ENCODE measurements at places on chromosomes 3 and 15.

DNA sequence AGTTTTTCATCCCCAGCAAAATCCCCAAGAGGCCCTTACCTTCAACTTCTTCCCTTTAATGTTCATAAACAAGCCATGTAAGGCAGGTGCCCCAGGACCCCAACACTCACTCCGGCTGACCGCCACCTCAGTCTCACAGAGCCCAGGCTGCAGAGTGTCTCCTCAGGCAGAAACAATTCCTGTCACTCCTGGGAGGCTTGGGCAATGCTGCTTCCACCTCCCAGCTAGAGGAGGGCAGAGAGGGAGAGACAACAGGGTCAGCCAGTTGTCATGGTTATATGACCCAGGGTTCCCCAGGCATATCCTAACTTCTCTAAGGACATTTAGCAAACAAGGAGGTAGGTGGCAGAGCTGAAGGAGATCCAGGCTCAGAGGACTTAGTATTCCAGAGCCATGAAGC is at the start of gene PLIN1:
Gene PLIN1, minus strand, starts transcription at position 156 of the 400 bp plus-strand sequence. CDS start 1,878 bp downstream, outside the sequence.
- no peak for DNase-seq

GRCh38 chr3:30440147-30440604 is 166.2 kb upstream of the TGFBR2 start:
- DNase-seq = no peak

DNA sequence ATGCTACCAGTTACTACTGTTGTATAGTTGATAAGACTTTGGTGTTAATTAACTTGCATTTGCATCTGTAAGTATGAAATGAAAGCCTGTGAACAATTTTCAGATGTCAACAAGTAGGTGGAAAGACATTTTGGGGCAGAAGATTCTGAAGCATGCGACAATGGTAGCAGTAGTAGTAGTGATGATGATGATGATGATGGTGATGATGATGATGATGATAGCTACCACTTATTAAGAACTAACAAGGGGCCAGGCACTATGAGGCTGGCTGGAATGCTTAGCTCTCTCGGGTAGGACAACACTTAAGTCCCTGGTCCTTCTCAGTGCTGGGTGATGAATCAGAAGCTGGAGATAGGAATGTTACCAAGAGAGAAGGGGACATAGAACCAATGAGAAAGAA is 333.4 kb upstream of the IL12A start:
- DNase-seq = no peak

GRCh38 chr15:63708126-63708772 is 111.1 kb downstream of the FBXL22 start:
- DNase-seq = no peak

GRCh38 chr3:115862849-115863248 is 239.5 kb downstream of the GAP43 start:
- no peak for DNase-seq

DNA sequence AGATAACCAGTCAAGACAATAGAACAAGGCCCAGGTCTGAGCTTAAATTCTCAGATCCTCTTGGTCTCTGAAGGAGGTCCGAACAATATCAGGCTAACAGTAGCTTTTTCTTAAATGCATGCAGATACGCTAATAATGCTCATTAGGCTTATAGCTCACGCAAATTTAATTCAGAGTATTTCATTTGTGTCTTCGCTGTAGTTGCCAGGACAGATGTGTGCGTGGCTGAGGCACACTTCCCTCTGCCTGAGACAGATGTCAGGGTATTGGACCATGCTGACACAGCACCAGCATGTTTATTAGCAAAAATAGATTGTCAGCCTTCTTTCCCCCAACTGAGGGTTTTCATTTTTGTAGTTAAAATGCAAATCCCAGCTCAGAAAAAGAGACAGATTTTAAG is 102.9 kb upstream of the BFSP2 start:
- DNase-seq = no peak

DNA sequence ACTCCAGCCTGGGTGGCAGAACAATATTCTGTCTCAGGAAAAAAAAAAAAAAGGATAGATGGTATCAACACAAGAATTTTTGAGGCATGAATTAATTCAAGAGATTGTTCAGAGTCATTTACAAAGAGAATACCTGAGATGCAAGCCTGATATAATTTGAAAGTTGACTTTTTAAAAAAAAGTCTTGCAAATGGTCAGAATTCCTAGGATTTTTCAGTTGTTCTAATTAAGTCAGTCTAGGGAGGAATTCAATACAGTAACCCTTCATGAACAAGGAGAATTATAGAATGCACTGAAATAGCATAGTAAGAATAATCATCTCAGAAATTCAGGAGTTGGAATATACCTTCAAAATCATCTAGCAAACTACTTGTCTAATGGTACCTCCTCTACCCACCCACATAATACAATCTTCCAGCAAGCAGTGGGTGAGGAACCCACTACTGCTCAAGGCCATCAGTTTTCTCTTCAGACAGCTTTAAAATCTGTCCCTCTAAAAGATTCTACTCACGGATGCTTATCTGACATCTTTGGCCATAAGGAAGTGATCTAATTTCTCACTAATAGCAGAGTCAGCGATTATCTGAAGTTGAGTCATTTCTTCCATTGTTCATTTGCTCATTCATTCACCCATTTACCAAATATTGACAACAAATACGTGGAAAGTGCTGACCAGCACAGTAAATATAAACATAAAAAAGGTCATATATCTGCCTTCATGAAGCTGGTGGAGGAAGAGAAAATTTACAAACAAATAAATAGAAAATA is 159.6 kb downstream of the GREM1 start:
- DNase-seq = no peak

DNA sequence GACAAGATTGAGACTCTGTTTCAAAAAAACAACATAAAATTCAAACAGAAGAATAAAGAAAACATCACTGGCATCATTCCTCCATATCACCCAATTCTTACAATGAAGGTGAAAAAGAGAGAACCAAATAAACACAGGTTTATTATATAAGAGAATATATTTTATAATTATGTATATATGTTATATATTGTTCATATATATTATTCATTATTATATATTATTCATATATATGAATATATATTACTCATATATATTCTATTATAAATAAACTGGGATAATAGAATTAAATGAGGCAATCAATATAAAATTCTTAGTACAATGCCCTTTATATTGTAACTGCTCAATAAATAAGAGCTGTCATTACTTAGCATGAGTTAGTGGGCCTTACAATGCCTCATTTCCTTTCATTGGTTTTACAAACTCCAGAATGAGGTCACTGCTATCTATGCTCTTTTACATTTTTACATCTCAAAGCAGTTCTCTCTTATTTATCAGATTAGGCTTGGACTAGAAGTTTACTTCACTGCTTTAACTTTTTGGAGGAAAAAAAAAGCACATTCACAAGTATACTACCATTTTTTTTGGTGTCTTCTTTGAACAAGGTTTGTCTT is 135.5 kb upstream of the TTC14 start:
- no peak for DNase-seq

GRCh38 chr15:40430271-40430805 is 10.4 kb upstream of the BAHD1 start:
- no peak for DNase-seq

DNA sequence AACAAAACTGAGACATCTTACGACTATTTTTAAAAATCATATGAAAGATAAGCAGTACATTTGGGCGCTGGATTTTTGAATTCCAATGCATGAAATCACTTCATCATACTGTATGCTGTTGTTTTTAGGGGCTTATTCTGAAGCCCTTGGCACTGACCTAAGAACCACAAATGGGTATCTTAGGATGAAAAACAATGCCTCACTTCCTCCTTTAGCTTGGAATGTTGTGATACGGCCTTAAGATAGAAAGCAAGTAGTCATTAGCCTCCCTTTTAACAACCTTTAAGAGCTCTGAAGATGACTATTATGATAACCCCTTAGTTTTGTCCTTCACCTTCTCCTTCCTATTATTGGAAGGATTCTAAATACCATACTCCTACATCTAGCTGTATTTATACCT is 289.8 kb downstream of the ARPP21 start:
- DNase-seq = no peak

DNA sequence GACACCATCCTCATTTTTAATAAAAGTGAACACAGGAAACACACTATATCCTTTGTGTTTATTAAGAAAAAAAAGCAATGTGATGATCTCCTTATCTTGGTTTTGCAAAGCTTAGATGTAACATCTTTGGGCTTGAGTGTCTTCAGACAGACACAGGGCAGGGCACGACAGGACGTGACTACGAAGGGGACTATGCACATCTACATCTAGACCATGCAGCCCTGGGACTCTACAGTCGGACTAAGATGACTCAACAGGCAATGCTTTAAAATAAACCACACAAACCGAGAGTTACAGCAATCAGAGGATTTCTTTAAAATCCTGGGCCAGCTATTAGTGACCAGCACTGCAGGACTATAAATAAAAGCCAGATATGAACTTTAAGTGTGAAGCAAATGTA is 22.8 kb upstream of the TM2D3 start:
- DNase-seq = no peak

DNA sequence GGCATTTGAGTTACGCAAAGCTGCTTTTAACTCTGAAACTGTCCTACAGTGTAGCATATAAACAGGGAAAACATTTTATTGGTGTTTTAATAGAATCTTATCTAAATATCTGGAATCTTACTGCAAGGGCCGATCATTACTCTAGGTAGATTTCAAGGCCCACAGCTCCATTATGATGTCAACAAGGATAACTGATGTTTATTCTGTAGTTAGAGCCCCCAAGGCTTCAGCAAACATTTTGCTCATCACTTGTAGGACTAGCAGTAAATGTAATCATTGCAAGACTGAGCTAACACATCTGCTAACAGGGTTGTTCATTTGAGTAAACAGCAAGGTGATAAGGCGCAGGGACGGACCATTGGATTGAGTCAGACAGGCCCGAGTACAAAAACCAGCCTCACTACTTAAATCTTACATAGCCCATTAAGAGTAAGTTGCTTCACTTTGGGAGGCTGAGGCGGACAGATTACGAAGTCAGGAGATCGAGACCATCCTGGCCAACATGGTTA is 332.5 kb upstream of the TPRG1 start:
- DNase-seq = no peak

GRCh38 chr15:41521614-41522013 is 8.0 kb upstream of the LTK start:
- DNase-seq = no peak

- DNase-seq = no peak
Measured at GRCh38 chr3:9064850-9065249, 101.6 kb upstream of the RAD18 start.

DNA sequence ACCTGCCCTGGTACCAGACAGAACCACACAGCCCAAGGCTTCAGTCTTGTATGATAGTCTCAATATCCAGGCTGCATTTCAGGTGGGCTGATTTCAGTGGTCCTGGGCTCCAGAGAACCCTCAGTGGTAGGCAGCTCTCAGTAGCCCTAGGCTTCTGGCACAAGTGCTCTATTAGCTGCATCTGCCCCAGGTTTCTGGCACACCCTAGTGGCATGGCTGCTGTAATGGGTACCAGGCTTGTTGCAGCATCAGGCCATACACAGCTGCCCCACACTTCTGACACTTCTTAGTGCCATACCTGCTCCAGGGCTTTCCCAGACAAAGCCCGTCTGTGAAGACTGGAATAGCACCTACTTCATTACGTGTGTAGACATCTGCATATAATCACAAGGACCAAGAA is 1062.2 kb upstream of the EPHA6 start:
- DNase-seq = no peak

DNA sequence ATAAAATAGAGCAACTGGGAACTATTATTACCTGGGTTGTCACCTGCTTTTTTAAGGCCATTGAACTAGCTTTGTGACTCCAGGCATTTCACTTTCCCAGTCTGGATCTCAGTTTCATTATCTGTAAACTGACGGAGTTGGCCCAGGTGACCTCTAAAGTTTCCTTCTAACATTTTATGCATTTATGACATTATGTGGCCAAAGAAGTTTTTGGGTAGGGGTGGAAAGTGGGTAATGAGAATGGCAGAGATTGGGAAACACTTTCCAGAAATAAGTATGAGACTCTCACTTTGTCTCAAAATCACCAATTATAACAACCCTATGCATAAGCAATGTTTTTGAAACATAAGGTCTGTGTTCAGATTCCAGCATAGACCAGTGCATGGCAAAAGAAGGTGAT is 99.1 kb upstream of the ARHGEF3 start:
- DNase-seq = no peak

DNA sequence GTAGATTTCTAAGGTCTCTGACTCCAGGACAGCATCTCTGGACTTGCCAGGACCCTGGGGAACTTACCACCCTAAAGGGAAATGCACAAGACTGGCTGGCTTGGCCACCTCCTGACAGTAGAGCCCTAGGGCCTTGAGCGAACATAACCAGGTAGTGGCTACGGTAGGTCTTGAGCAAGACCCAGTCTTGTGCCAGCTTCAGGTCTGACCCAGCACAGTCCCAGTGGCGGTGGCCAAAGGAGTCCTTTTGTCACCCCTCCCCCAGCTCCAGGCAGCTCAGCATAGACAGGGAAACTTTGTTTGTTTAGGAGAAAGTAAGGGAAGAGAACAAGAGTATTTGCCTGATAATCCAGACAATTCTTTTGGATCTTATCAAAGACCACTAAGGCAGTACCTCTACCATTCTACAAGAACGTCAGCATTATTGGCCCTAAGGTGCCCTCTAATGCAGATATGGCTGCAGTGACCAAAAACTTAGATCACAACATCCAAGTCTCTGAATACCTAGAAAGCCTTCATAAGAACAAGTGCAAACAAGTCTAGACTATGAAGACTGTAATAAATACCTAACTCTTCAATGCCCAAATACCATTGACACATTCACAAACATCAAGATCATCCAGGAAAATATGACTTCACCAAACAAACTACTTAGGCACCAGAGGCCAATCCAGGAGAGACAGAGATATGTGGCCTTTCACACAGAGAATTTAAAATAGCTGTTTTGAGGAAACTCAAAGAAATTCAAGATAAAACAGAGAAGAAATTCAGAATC is 38.7 kb upstream of the FBN1 start:
- DNase-seq = no peak

- peak; percentile 15 for DNase-seq
Measured at GRCh38 chr15:88918738-88919137, 5.6 kb upstream of the MFGE8 start.

- no peak for DNase-seq
Measured at GRCh38 chr15:51774916-51775315, 23.5 kb downstream of the TMOD2 start.

DNA sequence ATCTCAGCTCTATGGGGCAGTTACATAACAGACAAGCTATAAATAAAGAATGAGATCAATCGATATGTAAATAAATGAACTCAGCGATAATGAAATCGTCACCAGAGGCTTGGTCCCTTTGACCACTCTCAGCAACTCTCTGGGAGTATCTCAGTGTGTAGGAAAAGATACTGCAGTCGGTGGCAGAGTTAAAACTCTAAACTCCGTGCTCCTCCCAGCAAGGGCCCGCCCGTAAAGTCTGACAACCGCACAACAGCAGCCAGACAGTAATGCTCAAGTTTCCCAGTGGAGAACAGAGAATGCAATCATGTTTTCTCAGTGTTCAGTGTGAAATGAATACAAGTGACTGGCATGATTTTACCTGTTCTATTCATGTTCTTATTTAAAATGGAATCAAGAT is 28.3 kb upstream of the IGF1R start:
- no peak for DNase-seq

Data from NCI-H1105 (cell line).